ENCODE measurements at places on chromosomes 7 and 10.
A peak's percentile ranks its signal among the peaks of the same experiment; 100 is the strongest.

- peaks cover 24% of the 10 kb centered on the region for H3K4me1 ChIP-seq
- no peaks in the 10 kb centered on the region for H3K27me3 ChIP-seq
- H3K4me3 ChIP-seq, result no peak overlapping the region
Measured at GRCh38 chr7:34491899-34492298, 166.1 kb upstream of the NPSR1 start.

DNA sequence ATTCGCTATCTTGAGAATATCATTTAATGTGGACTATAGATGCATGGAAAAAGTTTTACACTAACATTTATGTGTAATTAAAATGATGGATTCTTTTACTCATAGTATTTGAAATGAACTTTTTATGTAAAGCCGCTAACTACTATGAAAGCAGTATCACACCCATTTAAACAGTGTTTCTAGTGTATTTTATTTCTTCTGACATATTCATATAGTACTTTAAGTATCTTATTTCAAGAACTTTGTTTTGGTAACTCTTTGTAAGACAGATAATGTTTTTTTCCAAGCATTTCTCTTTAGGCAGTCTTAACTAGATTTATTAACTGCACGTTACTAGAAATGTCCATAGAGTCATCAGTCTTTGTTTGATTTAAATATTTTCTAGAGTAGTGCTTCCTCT, 12.5 kb upstream of the ARMC3 start:
- no peaks in the 10 kb centered on the region for H3K27me3 ChIP-seq
- no peak for DNase-seq
- H3K4me3 ChIP-seq, result no peak overlapping the region
- no peaks in the 10 kb centered on the region for H3K36me3 ChIP-seq
- no peaks in the 10 kb centered on the region for H3K4me1 ChIP-seq

- H3K4me1 ChIP-seq, result peaks cover 21% of the 10 kb centered on the region
- DNase-seq, result no peak
- H3K27ac ChIP-seq, result peak overlapping the region; percentile 24
- no peak overlapping the region for H3K4me3 ChIP-seq
- no peaks in the 10 kb centered on the region for H3K36me3 ChIP-seq
Measured at GRCh38 chr7:27922907-27923641, 183.1 kb downstream of the TAX1BP1 start.

GRCh38 chr10:48612236-48612943, 7.5 kb upstream of the ARHGAP22 start:
- H3K4me3 ChIP-seq, result no peak overlapping the region
- 0 out of 2 replicates have a peak, but pooled peaks cover 6% of the 10 kb centered on the region for H3K4me1 ChIP-seq
- no peaks in the 10 kb centered on the region for H3K27me3 ChIP-seq
- DNase-seq, result no peak
- H3K36me3 ChIP-seq, result no peaks in the 10 kb centered on the region

DNA sequence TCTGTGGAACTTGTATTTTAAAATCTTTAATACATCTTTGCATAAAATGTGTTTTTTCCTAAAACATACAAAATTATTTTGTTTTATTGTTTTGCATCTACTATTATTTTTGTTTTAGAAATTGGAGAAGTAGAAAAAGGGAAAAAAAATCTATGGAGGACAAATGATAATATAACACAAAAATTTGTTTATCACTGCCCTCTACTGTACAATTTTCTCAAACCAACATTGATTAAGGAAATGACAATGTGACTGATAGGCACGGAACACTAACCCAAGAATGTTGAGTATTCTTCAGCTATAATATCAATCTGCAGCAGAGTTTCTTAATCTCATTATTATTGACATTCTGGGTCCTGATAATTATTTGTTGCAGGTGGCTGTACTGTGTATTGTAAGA, 9.5 kb upstream of the ING3 start:
- no peak for DNase-seq
- H3K4me1 ChIP-seq, result no peaks in the 10 kb centered on the region
- no peaks in the 10 kb centered on the region for H3K36me3 ChIP-seq
- H3K4me3 ChIP-seq, result no peak overlapping the region
- H3K27me3 ChIP-seq, result no peaks in the 10 kb centered on the region

- H3K4me1 ChIP-seq, result no peaks in the 10 kb centered on the region
- no peak overlapping the region for H3K27ac ChIP-seq
- H3K27me3 ChIP-seq, result no peaks in the 10 kb centered on the region
- H3K36me3 ChIP-seq, result no peaks in the 10 kb centered on the region
- no peak for DNase-seq
Measured at GRCh38 chr10:130998642-130999041, 312.9 kb downstream of the TCERG1L start.

- H3K27ac ChIP-seq, result no peak overlapping the region
- H3K27me3 ChIP-seq, result no peaks in the 10 kb centered on the region
- H3K36me3 ChIP-seq, result no peaks in the 10 kb centered on the region
- DNase-seq, result no peak
- no peaks in the 10 kb centered on the region for H3K4me1 ChIP-seq
Measured at GRCh38 chr7:101534015-101534803, 94.9 kb downstream of the MYL10 start.
